Kidney epithelial cell (primary cell): ENCODE measurements at places on chromosomes 1 and 21.

- no peak for DNase-seq
These were observed 25.1 kb upstream of the MYCL start for GRCh38 chr1:39926820-39927219.

- no peak for DNase-seq
These were observed 134.4 kb downstream of the SDCCAG8 start for GRCh38 chr1:243390162-243390791.

- DNase-seq = no peak
These were observed 46.2 kb downstream of the AHDC1 start for GRCh38 chr1:27557596-27558340.

GRCh38 chr1:192620071-192620635 is 15.8 kb upstream of the RGS13 start:
- no peak for DNase-seq

DNA sequence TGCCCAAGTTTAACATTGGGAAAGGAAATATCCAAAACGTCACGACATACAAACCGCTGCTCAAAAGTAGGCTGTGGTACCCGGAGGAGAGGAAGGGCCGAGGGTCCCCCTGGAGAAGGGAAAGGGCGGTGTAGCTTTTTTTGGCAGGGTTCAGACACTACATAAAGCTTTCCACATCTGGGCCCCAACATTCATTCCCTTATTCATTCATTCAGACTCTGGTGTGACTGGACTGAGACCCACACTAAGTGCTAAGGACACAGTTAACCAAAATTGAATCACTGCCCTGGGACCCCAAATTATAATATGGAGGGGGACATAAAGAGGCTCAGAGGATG is 10.3 kb upstream of the COL8A2 start:
- no peak for DNase-seq

DNA sequence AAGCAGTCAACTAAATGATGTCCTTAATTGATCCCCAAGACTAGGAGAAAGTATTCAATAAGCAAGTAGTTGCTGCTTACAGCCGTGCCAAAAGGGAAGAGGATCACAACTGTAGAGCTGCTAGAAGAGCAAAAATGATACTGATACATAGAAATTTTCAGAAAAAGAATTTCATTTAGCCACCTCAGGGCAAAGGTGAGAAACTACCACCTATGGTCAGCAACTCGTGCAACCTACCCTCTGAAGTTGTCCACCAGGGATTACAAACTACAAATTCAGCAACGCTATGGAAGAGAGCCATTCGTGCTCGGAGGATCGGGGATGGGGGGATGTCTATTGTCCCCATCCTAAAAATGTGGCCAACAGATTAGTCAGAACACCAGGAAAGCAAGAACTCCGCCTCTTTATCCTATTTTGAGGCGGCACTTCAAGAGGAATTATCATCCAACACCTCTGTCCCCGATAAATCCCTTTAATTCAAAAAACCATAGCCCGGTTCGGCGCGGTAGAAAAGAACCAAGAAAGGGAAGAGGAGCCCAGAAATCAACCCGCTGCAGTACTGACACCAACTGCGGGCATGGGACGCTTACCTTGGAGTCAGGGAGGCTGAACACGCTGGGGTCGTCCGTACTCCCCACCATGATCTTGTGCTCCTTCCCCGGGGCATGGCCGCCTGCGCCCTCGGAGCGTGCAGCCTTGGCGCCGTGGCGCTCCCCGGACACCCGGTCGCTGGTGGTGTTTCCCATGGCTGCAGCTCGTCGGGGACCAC is 687 bp downstream of the PRKAB2 start:
- no peak for DNase-seq

- DNase-seq = peak; percentile 88
These were observed 11.4 kb upstream of the BCAR3 start for GRCh38 chr1:93692983-93693591.

DNA sequence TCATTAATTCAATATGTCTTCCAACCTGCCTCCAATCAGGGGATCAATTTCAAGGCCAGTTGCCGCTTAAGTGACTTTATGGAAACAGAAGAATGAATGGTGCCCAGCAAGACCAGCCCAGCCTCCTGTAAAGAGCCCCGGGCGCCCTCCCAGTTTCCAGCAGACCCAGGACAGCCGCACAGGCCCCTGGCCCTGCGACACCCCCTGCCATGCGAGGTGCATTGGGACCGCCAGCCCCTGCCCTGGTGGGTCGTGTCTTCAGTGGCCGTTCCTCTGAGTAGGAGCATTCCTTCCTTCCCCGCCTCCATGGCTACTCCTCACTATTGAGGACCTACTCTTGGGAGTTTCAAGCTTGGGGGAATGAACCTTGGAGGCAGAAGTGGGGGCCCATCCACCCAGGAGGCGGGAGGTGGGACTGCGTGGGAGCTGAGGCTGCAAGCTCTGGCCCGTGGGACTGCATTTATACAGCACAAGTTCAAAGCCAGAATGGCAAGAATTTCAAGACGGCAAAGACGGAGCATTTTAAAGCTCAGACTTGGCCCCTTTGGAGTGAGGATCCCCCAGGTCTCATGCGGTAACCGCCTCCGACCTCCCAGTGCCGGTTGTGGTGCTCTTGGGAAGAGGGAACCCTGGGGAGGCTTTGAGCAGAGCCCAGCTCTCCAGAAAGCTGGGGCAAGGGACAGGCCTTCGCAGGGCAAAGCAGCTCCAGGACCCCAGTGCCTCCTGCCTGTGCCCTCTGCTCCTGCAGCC is 73.1 kb upstream of the ACTRT2 start:
- no peak for DNase-seq

DNA sequence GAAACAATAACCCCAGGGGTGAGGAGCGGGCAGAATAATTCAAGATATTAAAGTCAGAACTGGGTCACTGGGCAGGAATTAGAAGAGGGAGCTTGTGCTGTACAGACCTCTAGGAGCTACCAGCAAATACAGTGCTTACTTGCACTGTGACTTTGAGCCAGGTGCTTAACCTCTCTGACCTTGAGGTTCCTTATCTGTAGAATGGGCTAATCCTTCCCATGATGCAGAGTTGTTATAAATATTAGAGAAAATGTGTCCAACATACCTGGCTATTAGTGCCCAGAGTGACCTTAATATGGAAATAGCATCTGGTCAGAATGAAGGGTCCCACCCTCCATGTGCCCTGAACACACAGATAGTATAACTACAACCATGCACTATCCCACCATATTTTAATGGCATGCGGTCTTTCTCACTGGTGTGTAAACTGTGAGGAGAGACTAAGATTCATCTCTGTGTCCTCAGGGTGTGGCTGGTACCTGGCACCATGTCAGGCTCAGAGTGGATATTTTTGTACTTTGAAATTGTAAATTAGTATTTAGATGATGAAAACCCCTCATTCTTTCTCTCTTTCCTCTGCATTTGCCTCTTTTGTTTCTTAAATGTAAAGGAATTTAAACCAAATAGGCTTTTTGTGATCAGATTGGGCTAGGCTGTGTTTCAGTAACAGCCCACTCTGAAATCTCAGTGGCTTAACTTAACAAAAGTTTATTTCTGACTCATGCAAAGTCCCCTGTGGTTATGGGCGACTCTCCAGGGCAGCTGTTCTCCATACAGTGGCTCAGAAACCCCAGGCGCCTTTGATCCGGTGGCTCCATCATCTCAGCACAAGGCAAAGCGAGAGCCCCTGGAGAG is 60.0 kb upstream of the ROR1 start:
- no peak for DNase-seq

- DNase-seq = no peak
These were observed 88.6 kb downstream of the CTH start for GRCh38 chr1:70499695-70500094.

DNA sequence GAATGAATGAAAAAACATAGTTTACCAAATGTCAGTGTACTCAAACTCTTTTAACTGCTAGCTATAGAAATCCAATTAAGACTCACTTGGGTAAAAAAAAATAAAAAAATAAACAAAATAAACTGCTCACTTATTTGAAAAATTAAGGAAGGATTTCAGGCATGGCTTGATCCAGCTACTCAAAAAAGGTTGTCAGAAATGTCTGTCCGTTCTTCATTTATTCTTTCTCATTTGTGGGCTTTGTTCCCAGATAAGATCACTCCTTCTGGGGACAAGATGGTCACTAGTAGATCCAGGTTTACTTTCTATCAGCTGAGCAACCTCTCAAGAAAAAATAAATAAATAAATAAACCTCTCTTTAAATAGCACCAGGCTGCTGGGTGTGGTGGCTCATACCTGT is 26.1 kb upstream of the PAXBP1 start:
- no peak for DNase-seq

- DNase-seq = no peak
These were observed 1.1 kb downstream of the SKI start for GRCh38 chr1:2229037-2229864.

DNA sequence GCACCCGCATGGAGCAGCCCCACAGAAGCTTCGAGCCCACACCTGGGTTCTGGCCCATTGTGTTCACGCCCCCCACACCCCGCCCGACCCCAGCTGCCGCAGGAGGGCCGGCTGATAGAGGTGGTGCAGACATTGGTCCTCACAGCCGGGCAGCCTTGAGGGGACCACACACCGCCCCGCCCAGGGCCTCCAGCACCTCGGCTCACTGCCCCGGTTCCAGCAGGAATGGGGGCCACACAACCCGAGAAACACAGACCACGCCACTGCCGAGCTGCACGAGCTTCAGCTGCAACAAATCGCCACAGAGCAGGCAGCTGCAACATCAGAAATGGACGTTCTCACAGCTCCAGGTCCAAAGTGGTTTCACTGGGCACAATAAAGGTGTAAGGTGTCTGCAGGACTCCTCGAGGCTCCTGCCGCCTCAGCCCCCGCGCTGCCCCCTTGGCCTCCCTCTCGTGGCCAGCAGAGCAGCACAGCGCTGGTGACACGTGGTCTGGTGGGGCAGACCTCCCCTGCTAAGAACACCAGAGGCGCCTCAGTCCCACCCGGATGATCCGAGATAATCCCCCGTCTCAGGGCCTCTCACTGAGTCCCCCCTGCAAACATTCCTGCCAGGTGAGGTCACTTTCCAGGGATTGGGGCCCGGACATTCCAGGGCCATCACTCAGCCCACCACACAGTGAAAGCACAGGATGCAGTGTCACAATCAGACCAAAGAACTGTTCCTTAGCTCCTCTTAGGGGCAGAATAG is 62.3 kb upstream of the ADARB1 start:
- DNase-seq = peak; percentile 80

GRCh38 chr1:182998482-182998881 is 24.7 kb upstream of the LAMC1 start:
- no peak for DNase-seq

DNA sequence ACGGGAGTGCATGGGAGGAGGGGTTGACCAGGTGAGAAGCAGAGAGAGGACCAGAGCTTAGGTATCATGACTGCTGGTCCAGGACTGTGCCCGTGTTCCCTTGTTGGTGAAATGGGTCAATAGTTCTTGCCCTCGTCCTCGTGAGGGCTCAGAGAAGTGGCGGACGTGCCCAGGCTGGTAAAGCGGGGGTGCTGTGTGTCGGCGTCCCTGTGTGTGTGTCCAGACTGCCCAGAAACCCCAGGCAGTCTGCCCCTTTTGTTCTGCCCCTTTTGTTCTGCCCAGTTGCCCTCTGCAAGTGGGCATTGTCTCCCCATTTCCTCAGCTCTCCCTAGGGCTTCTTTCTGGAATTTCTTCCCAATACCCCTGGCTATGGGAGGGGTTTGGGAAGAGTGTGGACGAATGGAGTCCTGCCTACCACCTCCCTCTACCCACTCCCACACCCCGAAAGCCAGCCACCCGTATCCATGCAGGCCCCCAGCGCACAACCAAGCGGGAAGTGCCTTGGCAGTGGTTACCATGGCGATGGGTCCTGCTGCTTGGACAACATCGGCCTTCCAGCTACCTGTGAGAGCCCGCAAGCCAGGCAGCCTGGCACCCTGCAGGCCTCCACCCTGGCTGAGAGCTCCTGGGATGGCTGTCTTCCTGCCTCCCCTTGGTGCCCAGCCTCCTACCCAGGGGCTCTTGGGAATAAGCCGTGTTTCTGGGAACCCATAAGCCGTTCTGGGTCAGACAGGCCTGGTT is 34.7 kb downstream of the ACOT11 start:
- DNase-seq = no peak

DNA sequence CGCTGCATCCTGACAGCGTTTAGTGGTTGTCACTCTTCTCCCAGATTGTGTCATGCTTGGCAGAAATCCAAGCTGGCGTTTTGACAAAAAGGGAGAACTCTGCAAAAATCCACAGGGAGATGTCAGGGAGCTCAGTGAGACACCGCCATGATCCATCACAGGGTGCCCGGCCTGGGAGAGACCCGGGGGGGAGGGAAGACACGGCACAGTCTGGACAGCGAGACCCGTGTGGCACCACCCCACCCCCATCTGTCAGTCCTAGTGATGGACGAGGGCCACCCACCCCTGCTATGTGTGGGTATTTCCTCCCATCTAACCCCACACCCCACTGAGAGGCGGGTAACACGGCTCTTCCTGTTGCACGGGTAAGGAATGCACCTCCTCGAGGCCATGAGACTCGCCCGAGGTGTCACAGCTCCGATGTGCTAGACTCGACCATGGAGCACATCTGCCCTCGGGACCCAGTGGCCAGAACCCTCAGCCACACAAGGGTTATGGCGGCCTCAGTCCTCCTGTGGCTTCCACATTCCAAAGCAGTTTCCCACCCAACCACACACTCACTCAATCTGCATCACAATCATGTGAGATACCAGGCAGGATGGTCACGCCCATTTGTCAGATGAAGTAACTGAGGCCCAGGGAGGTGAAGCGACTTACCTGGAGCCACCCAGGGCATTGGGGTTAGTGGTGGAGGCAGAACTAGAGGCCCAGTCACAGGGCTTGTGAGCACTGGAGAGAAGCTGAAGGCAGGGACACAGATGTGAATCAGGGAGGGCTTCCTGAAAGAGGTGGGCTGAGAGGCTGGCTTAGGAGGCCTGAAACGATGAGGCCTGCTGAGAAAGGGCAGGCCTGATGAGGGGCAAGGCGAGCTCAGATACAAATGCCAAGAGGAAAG is 688.5 kb downstream of the MATN1 start:
- no peak for DNase-seq

GRCh38 chr1:154714052-154714623 is 106.2 kb upstream of the ADAR start:
- DNase-seq = no peak

GRCh38 chr1:231850786-231851185 is 224.2 kb downstream of the DISC1 start:
- DNase-seq = no peak

- peak; percentile 14 for DNase-seq
These were observed 40.4 kb downstream of the DAP3 start for GRCh38 chr1:155729031-155729898.

GRCh38 chr1:97834899-97835298 is 85.9 kb downstream of the DPYD start:
- no peak for DNase-seq

DNA sequence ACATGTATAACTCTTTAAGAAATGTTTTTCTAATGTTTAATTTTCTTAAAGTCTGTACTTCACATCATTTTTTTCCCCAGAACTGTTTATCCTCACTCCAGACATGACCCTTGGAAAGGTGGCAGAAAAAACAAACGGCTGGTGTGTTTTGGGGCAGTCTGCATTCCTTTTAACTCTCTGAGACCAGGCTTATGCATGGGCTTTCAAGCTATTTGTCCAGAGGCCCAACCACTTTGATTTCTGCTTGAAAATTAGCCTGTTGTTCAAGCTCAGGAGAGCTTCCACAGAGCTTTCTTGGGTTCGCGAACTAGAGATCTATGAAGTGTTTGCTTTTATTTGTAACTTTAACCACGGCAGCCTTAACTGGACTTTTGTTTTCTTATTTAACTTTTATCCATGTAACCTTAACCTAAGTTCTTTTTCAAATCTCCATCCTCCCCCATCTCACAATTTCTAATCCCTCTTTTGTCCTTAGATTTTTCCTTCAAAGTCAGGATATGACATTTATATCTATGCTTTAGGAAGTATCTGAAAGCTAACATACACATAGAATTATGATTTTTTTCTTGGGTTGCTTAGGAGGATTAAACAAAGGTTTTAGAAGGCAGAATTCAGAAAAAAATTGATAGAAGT is 111.8 kb downstream of the FGGY start:
- no peak for DNase-seq
